ENCODE measurements at places on chromosomes 6 and 20. TPM values are rescaled to one million over a fixed set of nuclear protein-coding genes. Genes with fewer than 3 reads are reported as not detected.

GRCh38 chr6:30887901-30888815, 3.8 kb downstream of the DDR1 start:
- no peak for DNase-seq

GRCh38 chr20:31846793-31847138, 1.4 kb upstream of the FOXS1 start:
- no peak for DNase-seq

Gene ANGPT4
- 0.13 TPM for total RNA-seq

Gene CST5
- 4.5 TPM for total RNA-seq
